ENCODE measurements at places on chromosomes 12 and 14.

- DNase-seq = no peak
Observed at GRCh38 chr12:115057445-115057844, 373.5 kb upstream of the TBX3 start.

DNA sequence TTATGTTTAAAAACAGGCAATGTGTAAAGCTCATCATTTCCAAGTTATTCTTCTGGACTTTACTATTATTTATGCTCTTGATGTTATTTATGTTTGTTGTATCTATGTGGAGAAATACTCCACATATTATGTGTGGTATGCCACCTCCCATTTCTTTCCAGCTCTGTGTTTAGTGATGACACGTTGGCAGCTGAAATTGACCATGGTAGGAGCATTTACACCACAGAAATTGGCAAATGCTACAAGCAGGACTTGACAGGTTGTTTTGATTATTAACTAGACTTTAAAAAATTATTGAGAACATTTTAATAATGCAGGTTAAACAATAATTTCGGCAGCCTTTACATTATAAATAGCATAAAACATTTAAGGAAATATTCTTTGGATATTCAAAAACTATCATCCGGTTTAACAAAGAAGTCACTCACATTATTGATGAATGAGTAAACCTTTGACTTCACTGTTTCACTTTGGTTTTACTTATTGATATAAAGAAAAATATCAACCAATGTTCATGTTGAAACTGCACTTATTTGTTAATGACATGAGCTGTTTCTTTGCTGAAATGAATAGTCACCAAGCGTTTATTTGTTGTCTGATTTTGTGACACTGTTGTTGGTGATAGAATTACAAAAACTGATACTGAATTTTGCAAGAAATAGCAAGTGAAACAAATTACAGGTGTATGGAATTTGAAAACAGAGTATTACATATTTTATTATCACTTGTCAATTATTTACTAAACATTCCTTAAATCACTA lies 76.8 kb downstream of the HMGA2 start:
- DNase-seq = no peak

GRCh38 chr14:72528059-72528862 lies 365.6 kb downstream of the DPF3 start:
- DNase-seq = peak; percentile 41

GRCh38 chr12:51860986-51861385 lies 12.5 kb upstream of the FIGNL2 start:
- DNase-seq = no peak

GRCh38 chr12:92063641-92064040 lies 82.0 kb downstream of the BTG1 start:
- no peak for DNase-seq

DNA sequence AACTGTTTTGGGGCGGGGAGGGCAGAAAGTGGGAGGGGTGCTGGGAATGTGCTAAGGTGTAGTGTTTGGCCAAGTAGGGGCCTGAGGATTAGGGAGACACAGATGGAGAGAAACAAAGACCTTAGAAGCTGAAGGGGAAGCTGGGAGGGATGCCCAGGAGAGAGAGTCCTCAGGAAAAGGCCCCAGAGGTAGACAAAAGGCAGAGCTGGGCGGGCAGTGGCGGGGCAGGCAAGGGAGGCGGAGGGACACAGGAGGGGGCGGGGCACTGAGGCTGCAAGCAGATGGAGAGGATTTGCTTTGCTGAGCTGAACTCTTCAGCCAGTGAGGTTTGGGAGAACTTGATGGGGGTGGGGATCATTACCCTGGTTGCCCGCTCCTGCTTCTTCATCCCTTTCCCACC lies 2.8 kb downstream of the PTMS start:
- DNase-seq = peak; percentile 36

DNA sequence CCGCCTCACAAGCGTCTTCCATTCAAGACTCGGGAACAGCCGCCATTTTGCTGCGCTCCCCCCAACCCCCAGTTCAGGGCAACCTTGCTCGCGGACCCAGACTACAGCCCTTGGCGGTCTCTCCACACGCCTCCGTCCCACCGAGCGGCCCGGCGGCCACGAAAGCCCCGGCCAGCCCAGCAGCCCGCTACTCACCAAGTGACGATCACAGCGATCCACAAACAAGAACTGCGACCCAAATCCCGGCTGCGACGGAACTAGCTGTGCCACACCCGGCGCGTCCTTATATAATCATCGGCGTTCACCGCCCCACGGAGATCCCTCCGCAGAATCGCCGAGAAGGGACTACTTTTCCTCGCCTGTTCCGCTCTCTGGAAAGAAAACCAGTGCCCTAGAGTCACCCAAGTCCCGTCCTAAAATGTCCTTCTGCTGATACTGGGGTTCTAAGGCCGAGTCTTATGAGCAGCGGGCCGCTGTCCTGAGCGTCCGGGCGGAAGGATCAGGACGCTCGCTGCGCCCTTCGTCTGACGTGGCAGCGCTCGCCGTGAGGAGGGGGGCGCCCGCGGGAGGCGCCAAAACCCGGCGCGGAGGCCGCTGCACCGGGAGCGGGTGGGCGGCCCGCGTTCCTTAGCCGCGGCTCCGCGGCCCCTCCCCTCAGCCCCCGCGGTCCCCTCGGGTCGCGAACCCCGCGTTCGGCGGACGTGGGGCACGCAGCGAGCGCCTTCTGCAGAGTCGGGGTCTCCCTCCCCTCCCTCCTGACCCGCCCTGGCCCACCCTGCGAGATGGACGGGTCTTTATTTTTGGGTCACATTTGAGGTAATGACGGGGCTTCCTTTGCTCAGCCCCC lies at the start of gene UBC:
UBC (minus strand) TSS at position 259 of the 847 bp plus-strand sequence. CDS start 879 bp downstream, outside the sequence.
- peak; percentile 91 for DNase-seq

GRCh38 chr12:72094490-72094889 lies 155.8 kb downstream of the TPH2 start:
- DNase-seq = no peak

DNA sequence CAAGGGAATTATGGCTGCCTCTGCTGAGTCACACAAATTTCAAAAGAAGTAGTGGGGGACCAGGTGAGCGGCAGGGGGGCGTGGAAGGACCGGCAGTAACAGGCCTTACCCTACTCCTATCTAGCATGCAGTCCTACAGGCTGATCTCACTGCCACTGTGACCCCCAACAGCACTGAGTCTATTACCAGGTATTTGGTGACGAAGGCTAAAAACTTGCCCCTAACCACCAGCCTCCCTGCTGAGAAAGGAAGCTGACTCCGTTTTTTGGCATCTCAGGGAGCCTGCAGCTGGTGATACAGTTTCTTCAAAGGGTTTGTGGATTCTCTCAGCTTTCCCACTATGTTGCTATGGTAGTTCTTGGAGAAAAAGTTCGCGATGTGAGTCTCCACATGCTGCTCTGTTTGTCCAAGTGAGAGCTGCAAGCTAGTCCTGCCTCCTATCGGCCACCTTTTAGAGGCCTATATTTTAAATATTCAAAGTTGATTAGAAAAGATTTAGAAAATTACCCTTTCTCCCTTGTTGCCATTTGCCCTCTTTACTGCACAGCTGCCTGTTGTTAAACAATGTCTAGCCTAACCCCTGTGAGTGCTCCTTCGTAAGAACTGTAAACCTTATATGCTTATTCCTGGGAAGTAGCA lies 57.1 kb upstream of the SLCO1B1 start:
- peak; percentile 85 for DNase-seq
